ENCODE measurements at places on chromosomes 7 and 10.
A peak's percentile ranks its signal among the peaks of the same experiment; 100 is the strongest.

DNA sequence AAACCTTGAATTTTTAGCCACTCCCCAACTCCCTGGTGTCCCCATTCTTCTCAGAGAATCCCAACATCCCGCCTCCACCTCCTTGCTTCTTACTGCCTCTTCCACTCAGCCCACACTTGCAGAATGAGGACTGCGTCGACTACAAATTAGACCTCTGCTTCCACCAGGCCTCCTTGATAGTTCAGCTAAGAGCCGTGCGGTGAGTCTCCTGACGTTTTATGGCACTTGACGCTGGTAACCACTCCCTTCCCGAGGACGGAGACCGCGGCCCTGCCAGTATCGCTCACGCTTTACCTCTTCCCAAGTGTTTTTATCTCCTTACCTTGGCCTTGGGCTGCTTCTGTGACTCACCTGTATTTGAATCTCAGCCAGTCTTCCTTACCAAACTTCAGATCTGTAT is 31.1 kb downstream of the RBM17 start:
- DNase-seq = no peak

DNA sequence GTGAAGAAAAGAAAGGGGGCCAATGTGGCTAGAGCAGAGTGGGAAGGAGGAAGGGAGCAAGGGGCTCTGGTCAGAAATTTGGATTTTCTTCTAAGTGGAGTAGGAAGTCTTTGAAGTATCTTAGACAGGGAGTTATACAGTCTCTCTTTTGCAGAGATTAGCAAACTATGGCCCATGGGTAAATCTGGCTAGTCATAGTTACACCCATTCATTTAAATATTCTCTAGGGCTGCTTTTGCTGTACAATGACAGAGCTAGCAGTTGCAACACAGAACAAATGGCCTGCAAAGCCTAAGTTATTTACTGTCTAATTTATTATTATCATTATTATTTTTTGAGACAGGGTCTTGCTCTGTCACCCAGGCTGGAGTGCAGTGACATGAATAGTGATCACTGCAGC is 10.5 kb upstream of the LAMB4 start:
- DNase-seq = no peak

DNA sequence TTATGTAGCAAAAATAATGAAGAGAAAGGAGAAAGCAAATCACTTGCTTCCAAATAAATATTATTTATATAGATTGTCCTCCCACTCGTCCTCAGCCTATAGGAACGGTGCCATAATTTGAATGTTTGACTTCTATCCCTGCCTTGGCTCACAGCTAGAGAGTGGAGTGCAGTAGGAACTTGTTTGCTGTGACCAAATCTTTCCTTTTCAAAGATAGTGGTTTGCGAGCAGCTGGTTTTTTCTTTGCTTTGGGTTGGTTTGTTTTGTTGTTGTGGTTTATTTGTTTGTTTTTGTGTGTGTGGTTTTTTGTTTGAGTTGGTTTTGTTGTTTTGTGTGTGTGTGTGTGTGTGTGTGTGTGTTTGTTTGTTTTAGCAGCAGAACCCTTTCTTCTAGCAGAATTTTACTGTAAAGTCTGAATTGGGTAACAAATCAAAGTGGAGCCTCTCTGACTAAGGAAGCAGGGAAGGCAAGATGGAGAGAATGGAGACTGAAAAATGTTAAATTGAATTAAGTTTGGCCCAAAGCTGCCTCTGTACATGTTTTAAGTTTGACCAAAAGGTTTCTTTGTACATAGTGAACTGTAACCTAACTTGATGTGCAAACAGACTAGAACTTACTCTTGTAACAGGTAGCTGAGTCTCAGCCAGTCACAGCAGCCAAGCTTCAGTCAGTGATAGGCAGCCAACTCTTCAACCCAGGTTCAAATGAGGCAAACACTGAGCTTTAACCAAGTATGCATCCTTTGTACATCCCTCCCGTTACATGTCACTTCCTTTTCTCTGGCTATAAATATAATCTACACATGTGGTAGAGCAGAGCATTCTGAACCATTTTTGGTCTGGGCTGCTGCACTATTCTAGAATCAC is 149.5 kb upstream of the LRGUK start:
- DNase-seq = no peak

GRCh38 chr7:77757589-77757988 is 40.6 kb downstream of the TMEM60 start:
- no peak for DNase-seq

GRCh38 chr7:83060218-83060617 is 102.5 kb downstream of the PCLO start:
- no peak for DNase-seq

GRCh38 chr7:106610996-106611886 is 49.7 kb downstream of the CCDC71L start:
- DNase-seq = peak; percentile 55

GRCh38 chr7:115145512-115145911 is 223.6 kb downstream of the MDFIC start:
- DNase-seq = no peak

GRCh38 chr10:43136432-43136831 is 1.8 kb upstream of the CSGALNACT2 start:
- DNase-seq = no peak

GRCh38 chr7:104341546-104341945 is 13.1 kb downstream of the LHFPL3 start:
- DNase-seq = no peak

DNA sequence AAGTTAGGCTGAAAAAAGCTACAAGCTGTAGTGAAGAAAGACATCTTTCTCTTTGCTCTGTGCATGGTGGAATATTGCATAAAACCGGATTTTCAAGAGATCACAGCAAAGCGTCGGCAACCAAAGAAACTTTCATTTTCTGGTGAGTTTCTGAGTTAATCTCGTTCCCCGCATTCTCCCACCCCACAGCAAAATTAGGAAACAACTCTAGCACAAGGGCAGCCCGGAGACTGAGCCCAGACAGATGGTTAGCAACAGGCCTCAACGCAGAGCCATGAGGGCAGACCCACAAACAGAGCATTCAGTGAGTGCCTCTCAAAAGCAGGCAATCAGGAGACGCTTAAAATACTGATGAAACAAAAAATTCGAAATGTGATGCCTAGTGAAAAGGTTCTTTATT is 396.1 kb upstream of the KLF6 start:
- DNase-seq = no peak
